ENCODE measurements at places on chromosomes 11 and 22.

DNA sequence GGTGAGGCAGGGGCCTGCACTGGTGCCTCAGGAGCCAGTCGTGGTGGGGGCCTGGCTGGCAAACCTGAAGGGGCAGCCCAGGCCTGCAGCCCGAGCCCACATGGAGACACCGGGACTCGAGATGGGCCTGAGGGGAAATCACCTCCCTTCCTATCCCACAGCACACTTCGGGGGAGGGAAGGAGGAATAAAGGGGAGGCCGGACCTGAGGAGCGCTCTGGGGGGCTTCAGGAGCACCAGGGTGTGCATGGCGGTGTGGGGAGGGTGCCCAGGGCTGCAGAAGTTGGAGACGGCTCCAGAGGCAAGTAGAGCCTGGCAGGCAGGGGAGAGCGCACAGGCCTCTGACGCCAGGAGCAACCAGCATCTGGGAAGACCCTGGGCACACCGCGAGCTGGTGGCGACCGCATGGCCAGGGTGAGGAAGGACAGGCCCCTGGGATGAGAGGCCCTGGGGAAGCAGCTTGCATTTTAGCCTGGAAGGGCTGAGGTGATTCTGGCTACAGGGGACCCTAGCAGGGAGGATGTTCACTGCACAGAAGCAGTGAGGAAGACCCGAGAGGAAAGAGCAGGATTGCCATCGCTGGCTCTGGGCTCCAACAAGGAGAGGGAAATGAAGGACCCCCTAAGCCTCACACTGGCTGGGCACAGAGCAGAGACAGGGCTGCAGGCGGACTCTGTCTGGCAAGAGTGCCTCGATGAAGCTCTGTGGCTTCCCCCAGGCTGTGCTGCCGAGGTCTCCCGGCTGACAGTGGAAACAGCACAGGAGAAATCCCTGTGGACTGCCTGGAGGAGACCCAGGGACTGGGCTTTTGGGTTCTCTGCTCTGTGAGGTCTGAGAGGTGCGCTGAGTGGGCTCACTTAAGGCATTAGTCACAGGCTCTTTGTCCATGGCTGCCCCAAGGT lies 457.7 kb downstream of the BRD1 start:
- no peak for DNase-seq

DNA sequence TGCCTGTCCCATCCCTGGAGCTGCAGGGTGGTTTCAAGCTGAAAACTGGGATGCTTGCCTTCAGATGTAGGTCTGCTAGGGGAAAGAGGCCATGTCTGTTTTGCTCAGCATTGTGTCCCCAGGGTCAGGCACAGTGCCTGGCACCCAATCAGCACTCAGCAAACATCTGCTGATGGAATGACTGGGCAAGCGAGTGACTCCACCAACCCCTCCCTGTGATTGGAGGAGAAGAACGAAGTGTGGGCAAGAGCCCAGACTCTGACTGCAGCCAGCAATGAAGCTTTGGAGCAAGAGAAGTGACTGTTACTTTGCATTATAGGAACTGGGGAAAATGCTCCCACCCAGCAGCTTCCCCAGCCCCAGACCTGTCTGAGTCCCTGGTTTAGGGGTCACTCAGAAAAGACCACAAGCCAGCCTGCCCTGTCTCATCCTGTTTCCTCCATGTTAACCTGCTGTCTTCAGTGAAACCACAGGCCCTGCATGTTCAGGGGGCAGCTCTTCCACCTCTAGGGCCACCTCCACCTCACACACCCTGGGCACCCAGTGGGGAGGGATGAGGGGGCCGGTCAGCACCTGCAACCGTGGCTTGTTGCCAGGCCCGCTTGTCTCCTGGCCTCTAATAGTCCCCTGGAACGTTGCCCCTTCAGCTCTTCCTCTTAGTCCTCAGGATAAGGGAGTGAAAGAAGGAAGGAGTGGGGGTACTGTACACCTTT lies 147.4 kb downstream of the TRIM29 start:
- DNase-seq, result no peak

GRCh38 chr11:12270215-12270797 lies 107.1 kb upstream of the PARVA start:
- peak; percentile 47 for DNase-seq

DNA sequence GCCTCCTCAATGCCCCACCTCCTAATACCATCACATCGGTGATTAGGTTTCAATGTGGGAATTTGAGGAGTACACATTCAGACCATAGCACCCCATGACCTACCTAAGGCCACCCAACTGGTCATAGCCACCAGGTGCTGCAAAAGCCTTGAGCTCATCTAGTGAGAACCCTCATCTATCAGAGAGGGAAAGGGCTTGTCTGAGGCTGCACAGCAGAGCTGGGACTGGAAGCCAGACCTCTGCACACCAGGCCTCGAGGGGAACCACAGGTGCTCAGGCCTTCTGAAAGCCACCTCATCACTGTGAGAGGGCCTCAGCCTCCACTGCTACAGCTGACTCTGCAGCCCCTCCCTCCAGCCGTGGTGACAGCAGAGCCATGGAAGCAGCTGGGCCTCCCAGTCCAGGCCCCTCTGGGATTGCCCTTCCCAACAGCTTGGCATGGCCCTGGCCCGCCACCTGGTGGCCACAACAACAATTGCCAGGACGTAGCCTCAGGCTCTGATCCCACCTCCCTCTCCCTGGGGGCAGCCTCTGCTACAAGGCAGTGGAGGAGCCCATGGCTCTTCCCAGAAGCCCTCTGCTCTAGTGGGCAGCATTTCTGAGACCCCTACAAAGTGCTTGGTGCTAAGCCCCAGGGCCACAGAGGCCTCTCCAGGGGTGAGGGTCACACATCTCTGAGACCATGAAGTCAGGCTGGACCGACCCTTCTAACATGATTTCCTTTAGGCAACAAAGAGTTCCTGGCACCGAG lies 41.0 kb upstream of the PRDM11 start:
- DNase-seq, result peak; percentile 72

- no peak for DNase-seq
These were observed 8.4 kb downstream of the CWC15 start for GRCh38 chr11:94964934-94965333.

DNA sequence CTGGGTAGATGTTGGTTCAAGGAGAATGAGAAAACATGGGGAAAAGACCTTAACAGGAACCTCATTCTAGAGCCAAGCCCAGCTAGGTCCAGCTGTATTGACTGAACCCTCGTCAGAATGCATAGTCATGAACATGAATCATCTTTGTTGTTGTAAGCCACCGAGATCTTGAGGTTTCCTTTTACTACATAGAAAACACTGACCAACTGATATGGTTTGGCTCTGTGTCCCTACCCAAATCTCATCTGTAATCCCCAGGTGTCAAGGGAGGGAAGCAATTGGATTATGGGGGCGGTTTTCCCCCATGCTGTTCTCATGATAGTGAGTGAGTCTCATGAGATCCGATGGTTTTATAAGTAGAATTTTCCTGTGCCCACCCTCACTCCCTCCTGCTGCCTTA lies 19.4 kb upstream of the PHOX2A start:
- peak; percentile 56 for DNase-seq

DNA sequence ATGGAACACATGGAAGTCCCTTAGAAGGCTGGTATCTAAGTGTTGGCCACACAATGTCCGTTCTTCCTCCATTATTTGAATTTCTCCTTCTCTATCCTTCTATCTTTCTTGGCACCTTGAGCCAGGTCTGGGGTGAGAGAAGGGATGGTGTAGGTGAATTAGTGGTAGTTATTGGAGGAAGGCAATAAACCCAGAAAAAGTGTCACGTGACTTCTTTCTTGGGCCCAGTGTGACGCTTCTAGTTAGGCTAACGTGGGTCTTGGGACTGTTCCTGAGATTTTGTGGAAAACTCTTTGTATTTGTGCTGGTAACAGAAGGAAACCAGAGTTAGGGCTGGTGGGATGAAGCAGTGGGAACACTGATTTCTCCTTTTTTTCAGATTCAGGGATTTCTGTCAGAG lies 53.1 kb upstream of the ELF5 start:
- no peak for DNase-seq

- no peak for DNase-seq
These were observed 8.0 kb downstream of the POU2AF1 start for GRCh38 chr11:111370902-111371578.

DNA sequence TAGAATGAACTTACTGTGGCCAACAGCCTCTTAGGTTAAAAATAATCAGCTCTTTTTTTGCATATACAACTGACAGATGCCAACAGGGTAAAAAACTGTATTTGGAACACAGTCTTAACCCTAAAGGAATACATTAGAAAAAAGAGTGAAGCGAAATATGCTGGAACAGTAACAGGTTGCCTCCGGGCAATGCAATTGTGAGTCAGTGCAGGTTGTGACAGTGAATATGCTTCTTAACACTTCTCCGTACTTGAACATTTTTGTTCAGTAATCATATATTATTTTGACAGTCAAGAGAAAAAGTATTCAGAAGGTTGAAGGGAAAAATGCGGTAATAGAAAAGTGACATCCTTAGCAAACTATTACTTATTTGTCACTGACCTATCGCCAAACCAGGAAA lies 98.5 kb downstream of the DBX1 start:
- no peak for DNase-seq

GRCh38 chr11:2567026-2567671 lies 122.3 kb downstream of the KCNQ1 start:
- no peak for DNase-seq

GRCh38 chr11:88478136-88478815 lies 140.7 kb upstream of the CTSC start:
- no peak for DNase-seq

GRCh38 chr11:82771781-82772180 lies 38.1 kb upstream of the FAM181B start:
- no peak for DNase-seq

DNA sequence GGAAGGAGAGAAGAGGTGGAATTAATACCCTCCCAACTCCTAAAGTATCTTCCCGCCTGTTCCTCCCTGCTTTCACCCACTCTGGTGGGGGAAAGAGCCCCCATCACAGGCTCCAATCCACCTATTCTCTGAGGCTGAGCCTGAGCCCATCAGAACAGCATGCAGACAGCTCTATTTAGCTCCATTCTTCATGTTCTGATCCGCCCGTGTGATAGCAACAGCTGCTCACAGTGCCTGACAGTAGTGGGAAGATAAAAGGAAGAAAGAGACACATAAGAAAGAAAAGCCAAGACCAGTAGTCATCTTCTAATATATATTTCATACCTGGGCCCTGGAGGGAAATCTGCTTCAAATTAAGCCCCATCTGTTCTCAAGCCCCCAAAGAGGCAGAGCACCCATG lies 80.3 kb upstream of the AKIP1 start:
- DNase-seq, result no peak

DNA sequence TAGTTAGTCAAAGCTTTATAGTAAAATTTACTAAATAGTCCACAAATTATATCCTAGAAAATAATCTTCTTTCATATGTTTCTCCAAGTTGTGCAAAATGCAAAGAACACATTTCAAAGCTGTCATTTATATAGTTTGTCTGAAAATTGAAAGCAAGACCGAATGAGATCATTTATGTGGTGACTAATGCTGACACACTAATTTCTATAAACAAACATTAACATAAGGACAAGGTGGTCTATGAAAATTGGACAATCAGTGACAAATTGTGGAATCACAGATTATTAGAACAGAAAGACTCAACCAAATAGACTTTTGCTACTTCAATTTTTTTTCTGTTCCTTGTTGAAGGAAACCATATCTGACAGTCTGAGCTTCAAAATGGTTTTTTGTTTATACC lies 1056.1 kb downstream of the LRRC4C start:
- no peak for DNase-seq

DNA sequence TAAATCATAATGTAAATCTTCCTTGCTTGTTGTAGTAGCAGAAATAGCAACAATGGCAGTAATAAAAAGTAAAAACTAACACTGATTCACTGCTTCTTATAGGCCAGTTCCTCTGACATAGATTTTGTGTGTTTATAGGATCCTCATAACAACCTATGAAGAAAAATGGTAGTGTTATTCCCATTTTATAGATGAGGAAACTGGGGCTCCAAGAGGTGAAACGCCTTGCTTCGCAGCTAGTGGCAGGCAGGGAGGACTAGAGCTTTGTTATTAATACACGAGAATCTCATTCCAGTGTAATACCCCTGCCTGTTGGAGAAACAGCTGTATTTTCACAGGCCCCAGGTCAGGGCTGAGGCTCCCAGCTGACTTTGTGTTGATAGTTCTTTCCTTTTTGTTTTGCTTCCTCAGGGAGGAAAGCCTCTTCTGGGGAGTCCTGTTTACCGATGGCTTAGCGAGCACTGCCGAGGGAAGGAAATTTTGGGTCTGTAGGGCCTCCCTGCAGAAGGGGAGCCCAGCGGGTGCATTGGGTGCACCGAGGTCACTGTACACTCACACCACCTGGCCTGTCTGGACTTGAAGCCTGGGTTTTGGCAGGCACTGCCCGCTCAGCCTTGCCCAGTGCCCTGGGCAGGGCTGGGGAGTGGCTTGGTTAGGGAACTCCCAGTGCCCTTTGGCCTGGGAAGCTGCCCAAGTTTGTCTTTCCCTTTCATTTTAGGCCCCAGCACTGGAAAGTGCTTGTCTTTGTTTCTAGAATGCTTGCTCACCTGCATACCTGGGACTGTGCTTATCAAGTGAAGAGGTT lies 13.5 kb downstream of the KIAA1671 start:
- DNase-seq, result no peak

DNA sequence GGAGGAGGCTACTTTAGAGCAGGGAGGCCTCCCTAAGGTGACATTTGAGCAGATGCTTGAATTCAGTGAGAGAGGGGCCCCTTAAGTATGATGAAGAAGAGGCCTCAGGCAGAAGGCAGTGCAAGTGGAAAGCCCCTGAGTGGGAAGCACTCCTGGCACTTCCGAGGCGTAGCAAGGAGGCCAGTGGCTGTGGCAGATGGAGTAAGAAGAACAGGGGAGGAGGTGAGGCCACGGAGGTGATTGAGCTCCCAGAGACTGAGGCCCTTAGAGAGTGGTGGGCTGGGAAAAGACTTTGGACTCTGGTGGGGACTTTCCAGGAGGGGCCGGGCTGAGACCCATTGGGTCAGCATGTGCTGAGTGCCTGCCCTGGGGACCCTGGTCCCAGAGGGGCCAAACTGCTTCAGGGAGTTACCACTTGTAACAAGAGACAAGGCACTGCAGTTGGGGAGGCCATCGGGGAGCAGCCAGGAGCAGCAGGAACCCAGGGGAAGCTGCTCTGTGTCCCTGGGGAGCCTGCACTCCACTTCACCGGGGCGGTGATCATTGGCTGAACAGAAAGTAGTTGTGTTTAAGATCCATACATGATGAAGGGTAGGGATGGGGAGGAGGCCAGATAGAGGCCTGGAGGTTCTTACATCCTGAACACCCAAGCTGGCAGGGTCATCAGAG lies 2.5 kb upstream of the CENPM start:
- no peak for DNase-seq

DNA sequence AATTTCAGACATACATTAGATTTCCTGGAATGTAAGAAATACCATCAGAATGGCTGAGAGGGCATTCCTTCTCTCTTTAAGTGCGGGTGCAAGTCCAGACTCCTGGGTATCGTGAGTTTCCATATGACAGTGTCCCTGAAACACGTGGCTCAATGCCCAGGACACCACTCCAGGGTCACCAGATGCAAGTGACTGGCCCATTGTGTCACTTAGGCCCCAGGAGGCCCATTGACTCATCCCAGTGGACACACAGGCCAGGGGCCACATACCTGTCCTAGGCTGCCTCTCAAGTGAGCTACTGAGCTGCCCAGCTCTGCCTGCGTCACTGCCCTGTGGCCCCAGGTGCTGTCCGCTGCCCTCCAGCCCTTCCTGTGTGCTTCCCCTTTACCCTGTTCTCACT lies 18.5 kb downstream of the FBLN1 start:
- no peak for DNase-seq

- DNase-seq, result no peak
These were observed 40.5 kb downstream of the DKK3 start for GRCh38 chr11:11967669-11968510.

Data from erythroblast (primary cell).